ENCODE measurements at places on chromosomes 4 and X.

GRCh38 chr4:105061731-105062130 is 84.9 kb upstream of the TET2 start:
- H3K4me1 ChIP-seq = no peaks in the 10 kb centered on the region
- no peak overlapping the region for H3K4me3 ChIP-seq
- DNase-seq = no peak
- no peak overlapping the region for H3K27ac ChIP-seq
- no peaks in the 10 kb centered on the region for H3K27me3 ChIP-seq

DNA sequence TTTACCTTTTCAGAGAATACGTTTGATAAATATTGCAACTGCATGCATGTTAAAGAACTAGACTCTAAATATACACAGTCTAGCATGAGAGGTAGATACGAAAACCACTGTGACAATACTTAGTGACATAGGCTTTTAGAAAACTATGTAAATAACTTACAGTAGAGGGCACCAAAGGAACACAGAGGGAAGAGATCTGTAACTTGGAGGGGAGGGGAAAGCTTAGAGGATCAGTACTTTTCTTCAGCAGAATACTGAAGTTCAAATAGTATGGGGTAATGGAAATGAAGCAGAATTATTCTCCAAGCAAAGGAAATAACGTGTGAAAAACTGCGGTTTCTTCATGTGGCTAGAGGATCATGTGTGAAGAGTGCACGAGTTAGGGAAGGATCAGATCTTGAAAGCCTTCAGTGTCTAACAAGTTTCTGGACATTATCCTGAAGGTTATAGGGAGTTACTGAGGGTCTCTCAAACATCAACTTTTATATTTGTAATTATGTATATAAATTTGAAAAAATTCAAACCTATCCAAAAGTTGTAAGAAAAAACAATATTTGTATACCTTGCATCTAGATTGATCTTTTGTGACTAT is 264.3 kb downstream of the NPFFR2 start:
- no peaks in the 10 kb centered on the region for H3K4me1 ChIP-seq
- peak; percentile 9 for DNase-seq
- H3K36me3 ChIP-seq = no peaks in the 10 kb centered on the region
- H3K27me3 ChIP-seq = no peaks in the 10 kb centered on the region
- no peak overlapping the region for H3K4me3 ChIP-seq
- no peak overlapping the region for H3K27ac ChIP-seq

DNA sequence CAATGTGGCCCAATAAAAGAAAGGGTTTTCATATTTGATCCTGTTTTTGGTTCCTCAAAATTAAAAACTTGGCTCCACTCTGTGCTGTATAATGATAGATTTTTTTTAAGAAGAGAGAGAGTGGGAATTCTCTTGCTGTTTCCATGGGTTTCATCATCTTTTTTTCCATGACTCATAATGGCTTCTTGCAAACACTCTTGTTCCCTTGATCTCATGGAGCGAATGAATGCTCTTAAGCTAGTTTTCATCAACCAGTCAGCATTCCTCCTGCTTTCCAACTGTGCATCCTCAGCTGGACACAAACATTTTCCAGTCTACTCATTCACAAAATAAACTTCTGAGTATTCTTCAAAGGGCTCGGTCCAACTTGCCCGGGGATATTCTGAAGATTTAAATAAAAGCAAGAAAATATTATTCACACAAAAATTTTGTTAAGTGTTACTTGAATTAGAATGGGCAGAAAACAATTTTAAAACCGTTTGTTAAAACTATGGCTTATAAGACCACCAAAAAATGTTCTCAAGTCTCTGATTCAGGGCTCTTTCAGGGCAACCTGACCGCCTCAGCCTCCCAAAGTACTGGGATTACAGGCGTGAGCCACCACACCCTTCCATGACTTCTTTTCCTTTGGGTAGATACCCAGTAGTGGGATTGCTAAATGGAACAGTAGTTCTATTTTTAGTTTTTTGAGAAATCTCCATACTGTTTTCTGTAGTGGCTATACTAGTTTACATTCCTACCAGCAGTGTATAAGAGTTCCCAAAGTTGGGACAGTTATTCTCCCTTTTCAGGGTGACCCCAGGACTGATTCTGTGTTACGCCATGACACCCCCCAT is 64.7 kb downstream of the TMEM156 start:
- no peaks in the 10 kb centered on the region for H3K27me3 ChIP-seq
- no peak overlapping the region for H3K27ac ChIP-seq
- no peaks in the 10 kb centered on the region for H3K4me1 ChIP-seq
- DNase-seq = peak; percentile 24
- no peak overlapping the region for H3K4me3 ChIP-seq
- H3K36me3 ChIP-seq = no peaks in the 10 kb centered on the region

GRCh38 chr4:11966782-11967181 is 538.1 kb upstream of the HS3ST1 start:
- H3K27me3 ChIP-seq = no peaks in the 10 kb centered on the region
- H3K36me3 ChIP-seq = no peaks in the 10 kb centered on the region
- no peak overlapping the region for H3K27ac ChIP-seq

DNA sequence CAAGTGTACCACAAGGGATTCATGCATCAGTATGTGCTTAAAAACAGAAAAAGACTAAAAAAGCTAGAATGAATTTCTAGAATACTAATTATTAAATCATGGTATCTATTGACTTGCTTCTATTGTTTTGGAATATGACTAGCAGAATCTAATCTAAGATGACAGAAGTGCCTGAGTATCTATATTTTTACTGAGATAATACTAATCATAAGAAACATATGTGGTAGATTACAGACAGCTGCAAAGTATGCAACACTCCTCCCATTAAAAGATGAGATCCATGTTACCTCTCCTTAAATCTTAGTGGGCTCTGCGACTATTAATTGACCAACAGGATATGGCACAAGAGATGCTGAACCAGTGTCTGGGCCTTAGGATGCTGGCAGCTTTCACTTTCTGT is 89.4 kb downstream of the COL25A1 start:
- H3K27me3 ChIP-seq = no peaks in the 10 kb centered on the region
- no peaks in the 10 kb centered on the region for H3K36me3 ChIP-seq
- H3K4me1 ChIP-seq = no peaks in the 10 kb centered on the region
- H3K4me3 ChIP-seq = no peak overlapping the region

Data from large intestine (tissue), 12 donors.